SK-N-SH treated with all-trans-retinoic acid at 6 μM for 48 hours (cell line): ENCODE measurements at places on chromosomes 5 and 9.
A peak's percentile ranks its signal among the peaks of the same experiment; 100 is the strongest.

- ATAC-seq = no peak
Observed at GRCh38 chr5:75043633-75044264, 8.6 kb downstream of the GCNT4 start.

DNA sequence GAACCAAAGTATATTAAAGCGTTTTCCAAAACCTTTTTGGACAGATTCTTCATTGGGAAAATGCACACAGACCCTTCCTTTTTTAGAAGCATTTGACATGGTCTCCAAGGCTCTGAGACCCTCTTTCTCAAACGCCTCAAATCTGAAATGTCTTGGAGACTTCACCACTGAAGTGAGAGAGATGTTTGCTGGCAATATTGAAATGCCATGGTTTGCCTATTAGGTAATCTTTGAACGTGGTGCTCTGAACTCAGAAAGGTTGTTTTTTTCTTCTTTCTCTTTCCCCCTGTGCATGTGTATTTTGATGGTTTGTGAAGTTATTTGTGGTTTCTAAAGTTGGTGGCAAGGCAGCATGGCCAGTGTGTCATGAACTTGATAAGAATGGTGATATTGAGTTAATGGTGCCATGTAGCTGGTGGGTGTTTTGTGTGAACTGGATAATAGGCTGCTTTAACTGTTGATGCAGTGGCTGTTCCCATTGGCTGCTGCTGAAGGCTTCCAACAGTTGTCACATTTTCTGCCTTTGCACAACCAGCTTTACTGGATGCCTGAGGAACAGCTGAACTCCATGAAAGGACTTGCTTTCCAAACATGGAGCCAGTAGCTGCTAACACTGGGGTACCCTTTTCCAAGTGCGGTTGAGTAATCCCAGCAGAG, 1.7 kb downstream of the PALM2AKAP2 start:
- peak; percentile 3; the same call in 1 of the 3 replicates for ATAC-seq

DNA sequence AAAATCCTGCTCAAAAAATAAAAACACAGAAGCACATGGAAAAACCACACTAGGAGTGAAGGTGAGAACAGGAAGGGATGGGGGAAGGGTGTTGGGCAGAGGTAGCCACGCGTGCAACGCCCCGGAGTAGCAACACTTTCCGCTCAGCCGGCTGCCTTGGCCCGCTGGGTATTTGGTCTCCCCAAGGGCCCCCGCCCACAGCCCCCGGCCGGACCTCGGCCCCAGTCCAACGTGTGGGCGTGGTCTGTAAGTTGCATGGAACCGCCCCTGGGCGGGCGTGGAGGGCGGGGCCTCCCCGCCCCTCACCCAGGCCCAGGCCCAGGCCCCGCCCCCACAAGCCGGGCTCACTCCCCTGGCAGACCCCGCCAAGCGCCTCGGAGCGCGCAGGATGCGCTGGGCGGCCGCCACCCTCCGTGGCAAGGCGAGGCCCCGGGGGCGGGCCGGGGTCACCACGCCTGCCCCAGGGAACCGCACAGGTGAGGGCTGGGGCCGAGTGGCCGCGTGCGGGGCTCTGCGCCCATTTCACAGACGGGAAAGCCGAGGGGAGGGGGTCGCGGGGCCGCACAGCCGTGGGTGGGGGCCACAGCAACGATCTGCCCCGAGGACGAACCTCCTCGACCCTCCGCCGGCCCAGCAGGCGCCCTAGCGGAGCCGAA, at the start of gene SUSD3:
Gene SUSD3 (plus strand): TSS at position 347 of the 656 bp plus-strand sequence. CDS start 42 bp downstream, at position 389.
- peak; percentile 34; the same call in 2 of the 3 replicates for ATAC-seq

GRCh38 chr5:132689513-132689912, 15.7 kb downstream of the IL4 start:
- ATAC-seq = no peak

- no peak for ATAC-seq
Observed at GRCh38 chr9:126230692-126231091, 95.9 kb upstream of the MVB12B start.

- ATAC-seq = peak; percentile 48; the same call in 1 of the 3 replicates
Observed at GRCh38 chr5:120735076-120735475, 271.0 kb downstream of the PRR16 start.

DNA sequence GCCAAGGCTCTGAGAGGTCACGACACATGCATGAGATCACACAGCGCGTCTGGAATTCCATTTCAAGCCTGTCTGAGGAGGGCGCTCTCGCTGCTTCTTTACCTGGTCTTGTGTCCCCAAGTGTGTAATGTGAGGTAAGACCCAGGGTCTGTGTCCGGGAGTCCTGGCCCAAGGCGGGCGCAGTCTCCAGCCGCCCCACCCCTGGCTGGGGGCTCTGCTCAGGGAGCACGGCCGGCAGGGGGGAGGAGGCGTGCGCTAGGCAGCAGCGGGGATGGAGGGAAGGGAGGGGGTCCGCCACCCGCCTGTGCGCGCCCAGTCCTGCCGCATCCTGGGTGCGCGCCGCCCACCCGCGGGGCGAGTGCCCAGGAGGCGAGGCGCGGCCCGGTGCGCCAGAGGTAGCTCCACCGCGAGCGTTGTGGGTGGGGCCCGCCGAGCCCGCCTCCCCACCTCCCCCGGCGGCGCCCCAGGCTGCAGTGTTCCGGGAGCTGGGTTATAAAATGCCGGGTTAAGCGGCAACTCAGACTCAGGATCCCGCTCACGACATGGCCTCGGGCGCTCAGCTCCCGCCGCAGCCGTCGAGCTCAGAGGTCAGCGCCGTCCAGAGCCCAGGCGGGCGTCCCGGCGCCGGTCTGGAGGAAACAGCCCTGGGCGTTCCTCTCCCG, at the start of gene CCNI2:
Gene CCNI2 (plus strand): TSS at position 473 of the 662 bp plus-strand sequence. CDS start 70 bp downstream, at position 543.
- ATAC-seq = peak; percentile 79

- ATAC-seq = no peak
Observed at GRCh38 chr5:140882591-140882899, 621 bp downstream of the PCDHA13 start.

DNA sequence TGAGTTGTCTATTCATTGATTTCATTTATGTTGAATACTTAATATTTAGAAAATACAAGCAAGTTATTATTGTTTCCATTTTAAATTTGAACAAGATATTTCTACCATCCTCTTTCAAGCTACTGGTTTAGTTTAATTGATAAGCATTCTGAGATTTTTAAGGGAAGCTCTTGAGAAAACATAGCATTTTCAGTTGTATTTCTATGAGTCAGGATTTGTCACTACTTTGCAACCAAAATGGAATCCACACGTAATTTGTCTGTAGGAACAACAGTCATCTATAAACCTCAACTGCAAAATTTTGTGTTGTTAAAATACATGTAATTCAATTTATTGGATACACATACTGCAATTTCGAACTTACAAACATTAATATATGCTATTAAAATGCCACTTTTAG, 74.0 kb downstream of the PRR16 start:
- ATAC-seq = peak; percentile 55

- no peak for ATAC-seq
Observed at GRCh38 chr9:127092041-127092608, 30.3 kb downstream of the ANGPTL2 start.

GRCh38 chr5:173883347-173883924, 4.7 kb upstream of the CPEB4 start:
- ATAC-seq = no peak

GRCh38 chr9:92638621-92639101, 31.3 kb downstream of the IPPK start:
- no peak for ATAC-seq

- ATAC-seq = no peak
Observed at GRCh38 chr5:133756756-133757155, 144.4 kb upstream of the FSTL4 start.

DNA sequence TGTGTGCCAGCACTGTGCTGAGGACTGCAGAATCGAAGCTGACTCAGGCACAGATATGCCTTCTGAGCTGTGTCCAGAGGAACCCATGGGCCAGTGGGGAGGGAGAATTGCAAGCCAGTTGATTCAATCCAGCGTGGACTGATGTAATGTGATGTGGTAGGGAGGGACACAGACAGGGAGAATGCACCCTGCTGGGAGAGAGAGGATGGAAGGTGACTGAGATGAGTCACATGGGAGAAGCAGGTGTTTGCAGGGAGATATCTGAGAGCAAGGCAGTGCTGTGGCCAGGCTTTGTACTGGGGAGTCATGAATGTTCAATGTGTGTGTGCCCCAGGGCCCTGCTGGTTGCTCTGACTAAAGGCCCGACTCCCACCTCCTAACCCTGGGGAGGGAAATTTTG, 75.7 kb downstream of the IRX1 start:
- ATAC-seq = no peak

DNA sequence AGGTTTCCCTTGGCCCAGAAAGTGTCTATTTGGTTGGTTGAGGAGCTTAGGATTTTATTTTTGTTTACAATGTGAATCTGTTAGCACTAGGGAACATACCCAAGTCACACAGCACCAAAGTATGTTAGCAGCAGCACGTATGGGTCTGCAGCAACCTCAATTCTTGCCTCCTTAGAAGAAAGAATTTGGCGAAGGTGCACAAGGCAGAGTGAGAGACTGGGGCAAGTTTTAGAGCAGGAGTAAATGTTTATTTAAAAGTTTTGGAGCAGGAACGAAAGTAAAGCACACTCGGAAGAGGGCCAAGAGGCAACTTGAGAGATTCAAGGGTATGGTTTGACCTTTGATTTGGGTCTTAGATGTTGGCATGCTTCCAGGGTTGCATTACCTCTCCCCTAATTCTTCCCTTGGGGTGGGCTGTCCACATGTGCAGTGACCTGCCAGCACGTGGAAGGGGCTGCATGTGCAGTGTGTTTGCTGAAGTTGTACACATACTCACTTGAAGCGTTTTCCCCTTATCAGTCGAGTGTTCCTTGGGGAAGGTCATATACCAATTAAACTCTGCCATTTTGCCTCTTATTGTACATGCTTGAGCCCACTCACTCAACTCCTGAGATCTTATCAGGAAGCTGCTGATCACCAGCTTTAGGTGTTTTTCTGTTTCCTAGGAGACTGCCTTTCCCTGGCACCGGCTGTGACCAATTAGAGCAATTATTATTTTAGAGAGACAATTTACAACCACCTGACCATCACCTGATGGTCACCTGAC, 64.9 kb upstream of the SHC3 start:
- ATAC-seq = no peak

- no peak for ATAC-seq
Observed at GRCh38 chr5:123365156-123365555, 58.0 kb downstream of the CEP120 start.

DNA sequence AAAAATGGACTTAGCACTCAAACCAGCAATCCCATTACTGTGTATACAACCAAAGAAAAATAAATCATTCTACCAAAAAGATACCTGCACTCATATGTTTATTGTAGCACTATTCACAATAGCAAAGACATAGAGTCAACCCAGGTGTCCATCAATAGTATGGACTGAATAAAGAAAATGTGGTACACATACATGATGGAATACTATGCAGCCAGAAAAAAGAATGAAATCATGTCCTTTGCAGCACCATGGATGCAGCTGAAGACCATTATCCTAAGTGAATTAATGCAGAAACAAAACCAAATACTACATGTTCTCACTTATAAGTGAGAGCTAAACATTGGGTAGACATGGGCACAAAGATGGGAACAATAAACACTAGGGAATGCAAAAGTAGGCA, 236.8 kb upstream of the POU5F2 start:
- ATAC-seq = no peak

DNA sequence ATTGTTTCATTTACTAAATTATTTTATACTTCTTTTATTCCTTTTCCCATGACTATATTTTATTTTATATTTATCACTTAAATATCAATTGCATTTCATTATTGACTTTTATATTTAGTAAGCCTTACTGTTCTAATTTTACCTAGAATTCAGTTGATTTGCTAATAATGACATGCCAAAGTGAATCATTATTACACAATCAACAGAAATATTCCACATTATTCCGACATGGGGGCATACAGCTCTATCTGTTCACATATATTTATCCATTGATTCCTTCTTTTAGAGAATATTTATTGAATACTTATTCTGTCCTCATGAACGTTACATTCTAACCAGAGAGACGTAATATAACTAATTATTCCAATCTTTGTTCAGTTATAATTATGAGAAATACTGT, 221.8 kb downstream of the DOCK8 start:
- no peak for ATAC-seq

- ATAC-seq = no peak
Observed at GRCh38 chr5:40505031-40505430, 174.7 kb upstream of the PTGER4 start.

DNA sequence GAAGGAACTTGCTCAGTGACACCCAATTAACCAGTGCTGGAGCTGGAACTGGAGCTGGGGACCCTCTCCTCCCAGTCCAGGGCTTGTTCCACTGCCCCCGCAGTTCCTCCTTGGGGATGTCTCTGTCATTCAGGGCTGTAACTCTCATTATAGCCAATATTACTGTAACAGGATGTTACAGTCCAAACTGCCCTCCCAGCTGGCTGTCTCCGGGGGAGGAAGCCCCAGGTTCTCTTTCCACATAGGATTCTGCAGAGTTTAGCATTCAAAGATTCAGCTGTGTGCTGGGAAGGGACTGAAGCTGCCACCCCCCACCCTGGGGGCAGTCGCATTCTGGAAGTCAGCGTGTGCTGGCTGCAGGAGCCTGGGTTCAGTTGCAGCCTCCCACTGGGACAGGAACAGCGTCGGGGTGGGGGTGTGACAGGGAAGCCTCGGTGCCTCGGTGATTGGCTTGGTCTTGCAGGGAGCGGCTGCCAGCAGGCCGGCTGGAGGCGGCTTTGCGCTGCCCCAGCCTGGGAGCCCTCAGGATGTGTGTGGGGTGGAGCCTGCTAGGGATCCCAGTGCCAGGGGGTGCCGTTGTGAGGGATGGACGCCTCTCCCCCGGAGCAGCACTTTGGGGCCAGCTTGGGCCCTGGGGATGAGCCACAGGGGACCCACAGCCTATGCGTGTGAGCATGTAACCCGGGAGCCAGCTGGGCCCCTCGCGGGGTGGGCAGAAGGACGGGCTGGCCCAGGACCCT, 101.1 kb downstream of the RGS3 start:
- peak; percentile 46; the same call in 2 of the 3 replicates for ATAC-seq

GRCh38 chr5:124259017-124259416, 487.4 kb downstream of the ZNF608 start:
- no peak for ATAC-seq

- ATAC-seq = no peak
Observed at GRCh38 chr5:17444496-17444895, 53.5 kb upstream of the TAF11L2 start.

DNA sequence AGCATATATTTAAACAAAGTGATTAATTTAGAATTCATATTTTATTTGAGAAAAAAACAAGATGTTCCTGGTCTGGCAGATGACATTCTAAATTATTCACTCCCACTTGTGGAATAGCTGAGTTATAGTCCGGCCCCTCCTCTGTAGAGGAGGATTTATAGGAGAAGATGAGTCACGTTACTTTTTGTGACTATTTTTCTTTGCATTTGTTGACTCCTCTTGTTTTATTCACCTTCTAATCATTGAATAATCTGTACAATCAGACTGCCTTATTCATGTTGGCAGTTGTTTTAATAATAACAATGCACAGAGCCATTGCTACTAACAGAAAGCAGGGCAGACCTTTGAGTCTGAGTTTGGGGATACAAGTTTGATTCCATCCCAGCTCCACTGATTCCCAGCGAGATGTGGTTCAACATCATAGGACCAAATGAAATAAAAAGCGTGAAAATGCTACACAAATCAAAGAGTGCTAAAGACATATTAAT, 23.2 kb downstream of the DOCK8 start:
- ATAC-seq = no peak

- ATAC-seq = no peak
Observed at GRCh38 chr5:60497706-60498500, 202.1 kb downstream of the DEPDC1B start.
